ENCODE measurements at places on chromosomes 5 and 9. TPM values are rescaled to one million over a fixed set of nuclear protein-coding genes. Genes with fewer than 3 reads are reported as not detected.

- DNase-seq, result no peak
Observed at GRCh38 chr5:82106207-82106606, 134.4 kb downstream of the ATG10 start.

GRCh38 chr9:80504601-80505230 lies 933.0 kb downstream of the TLE4 start:
- DNase-seq, result no peak

DNA sequence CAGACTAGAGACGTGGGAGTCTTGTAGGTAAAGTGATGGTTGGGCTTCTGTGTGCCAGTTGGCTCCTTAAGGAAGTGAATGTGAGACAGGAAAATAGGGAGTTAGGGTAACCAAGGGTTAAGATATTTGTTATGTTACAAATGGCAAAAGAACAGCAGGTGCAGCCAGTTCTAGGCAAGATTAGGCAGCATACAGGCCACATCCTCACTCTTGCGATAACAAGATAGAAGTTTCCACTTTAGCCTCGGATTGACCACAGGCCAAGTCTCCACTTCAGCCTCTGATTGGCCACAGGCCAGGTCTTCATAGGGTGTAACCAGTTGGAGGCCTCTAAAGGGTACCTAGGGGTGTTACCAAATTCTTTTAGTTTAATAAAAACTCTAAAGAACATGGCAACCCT lies 54.6 kb upstream of the ABCA1 start:
- DNase-seq, result no peak

GRCh38 chr9:16813838-16814237 lies 56.6 kb downstream of the BNC2 start:
- DNase-seq, result no peak

- DNase-seq, result no peak
Observed at GRCh38 chr5:15499528-15500324, at the start of gene FBXL7. Gene FBXL7 (plus strand): TSS chr5:15500180.

- no peak for DNase-seq
Observed at GRCh38 chr9:33388110-33388994, 14.0 kb downstream of the AQP7 start.

GRCh38 chr5:132422720-132423437 lies 53.4 kb downstream of the SLC22A5 start:
- DNase-seq, result no peak

- DNase-seq, result no peak
Observed at GRCh38 chr5:58394339-58394738, 65.5 kb downstream of the PLK2 start.

GRCh38 chr5:83927140-83927733 lies 206.6 kb upstream of the HAPLN1 start:
- DNase-seq, result peak; percentile 16

GRCh38 chr5:57559110-57559635 lies 76.6 kb upstream of the ACTBL2 start:
- no peak for DNase-seq

- DNase-seq, result no peak
Observed at GRCh38 chr5:15183520-15183919, 311.9 kb upstream of the ANKH start.

DNA sequence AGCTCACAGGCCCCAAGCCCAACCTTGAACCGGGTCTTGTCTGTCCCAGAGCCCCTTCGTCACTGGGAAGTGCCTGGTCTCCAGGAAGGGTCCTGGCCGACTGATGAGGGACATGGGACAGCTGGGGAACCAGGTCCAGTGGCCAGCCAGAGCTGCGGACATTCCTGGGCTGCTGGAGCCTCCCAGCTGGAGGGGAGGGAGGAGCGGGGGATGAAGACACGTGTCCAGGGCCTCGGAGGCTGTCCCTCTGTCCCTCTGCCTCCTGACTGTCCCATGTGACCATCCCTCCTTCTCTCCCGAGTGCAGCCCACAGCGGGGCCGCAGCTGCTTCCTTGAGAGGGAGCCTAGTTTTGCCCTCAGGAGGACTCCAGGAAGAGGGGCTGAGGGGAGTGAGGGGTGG lies 41.7 kb upstream of the UBAC1 start:
- no peak for DNase-seq

GRCh38 chr5:16726538-16726946 lies 109.7 kb upstream of the RETREG1 start:
- no peak for DNase-seq

DNA sequence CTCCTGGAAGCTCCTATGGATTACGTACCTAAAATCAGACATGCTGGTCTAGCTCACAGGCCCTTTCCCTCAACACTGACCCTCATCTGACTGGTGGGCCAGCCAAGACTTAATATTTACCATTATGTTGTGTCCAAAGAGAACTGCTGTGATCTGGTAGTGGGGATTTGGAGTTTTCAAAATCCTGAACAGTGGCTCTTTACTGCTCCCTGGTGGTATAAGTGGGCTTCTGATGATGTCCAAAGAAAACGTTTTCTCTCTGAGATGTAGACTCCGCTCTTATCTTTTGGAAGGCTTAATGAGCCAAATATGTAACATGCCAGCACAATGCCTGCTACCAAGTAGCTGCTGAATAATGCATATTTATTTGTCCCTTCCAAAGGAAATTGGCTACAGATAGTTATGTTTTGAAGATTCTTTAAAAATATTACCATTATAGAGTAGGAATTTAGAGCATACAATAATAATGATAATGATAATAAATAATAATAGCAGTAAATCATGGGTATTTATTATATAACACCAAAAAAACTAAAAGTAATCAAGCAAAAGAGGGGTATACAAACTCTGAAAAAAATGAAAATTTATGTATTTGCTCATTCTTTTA lies 406.6 kb upstream of the TNC start:
- no peak for DNase-seq

DNA sequence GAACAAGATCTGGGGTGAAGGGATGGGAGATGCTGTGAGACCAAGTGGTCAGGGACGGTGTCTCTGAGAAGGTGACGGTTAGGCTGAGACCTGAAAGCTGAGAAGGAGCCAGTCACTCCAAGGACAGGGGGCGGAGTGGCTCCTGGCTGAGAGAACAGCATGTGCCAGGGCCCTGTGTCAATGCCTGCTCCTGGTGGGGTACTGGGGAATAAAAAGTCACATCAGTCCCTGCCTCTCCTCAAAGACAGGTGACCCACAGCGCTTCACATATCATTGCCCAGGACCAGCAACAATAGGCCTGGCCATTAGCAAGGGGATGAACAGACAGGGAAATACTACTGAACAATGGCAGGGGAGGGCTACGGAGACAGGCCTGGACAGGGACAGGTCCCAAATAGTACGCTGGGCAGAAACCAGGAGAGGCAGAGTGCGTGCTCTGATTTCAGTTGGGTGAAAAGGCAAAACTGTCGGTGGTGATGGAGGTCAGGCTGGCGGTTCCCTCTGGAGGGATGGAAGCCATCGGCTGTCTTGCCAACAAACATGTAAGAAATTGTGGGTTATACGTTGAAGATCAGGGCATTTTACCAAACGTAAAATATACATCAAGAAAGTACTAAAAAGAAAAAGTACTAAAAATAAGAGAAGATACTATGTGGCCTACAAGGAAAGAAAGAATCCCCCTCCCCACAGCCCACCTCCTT lies 64.3 kb downstream of the C9orf50 start:
- DNase-seq, result no peak

DNA sequence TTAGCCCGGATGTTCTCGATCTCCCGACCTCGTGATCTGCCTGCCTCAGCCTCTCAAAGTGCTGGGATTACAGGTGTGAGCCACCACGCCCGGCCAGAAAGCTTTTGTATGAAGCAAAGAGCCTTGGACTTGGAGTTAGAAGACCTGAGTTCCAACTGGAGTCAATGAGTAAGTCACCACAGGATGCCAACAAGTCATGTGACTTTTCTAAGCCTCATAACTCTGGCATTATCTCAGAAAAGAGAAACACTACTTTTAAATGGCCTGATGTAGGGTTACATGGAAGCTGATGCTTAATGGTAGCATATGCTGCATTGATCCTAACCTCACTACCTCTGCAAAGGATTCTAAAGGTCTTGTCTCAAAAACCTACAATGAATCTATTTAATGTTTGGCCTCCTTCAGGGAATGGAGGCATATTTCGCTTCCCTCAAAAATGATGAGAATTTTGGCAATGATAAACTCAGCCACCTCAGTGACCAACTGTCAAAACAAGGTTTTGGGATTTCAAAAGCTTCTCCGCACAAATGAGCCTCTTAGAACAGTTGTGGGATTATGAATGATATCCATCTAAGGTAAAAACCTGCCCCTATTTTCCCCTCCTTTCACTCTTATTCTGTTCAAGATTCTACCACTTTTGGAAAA lies 236.8 kb downstream of the ACTL7B start:
- DNase-seq, result no peak

DNA sequence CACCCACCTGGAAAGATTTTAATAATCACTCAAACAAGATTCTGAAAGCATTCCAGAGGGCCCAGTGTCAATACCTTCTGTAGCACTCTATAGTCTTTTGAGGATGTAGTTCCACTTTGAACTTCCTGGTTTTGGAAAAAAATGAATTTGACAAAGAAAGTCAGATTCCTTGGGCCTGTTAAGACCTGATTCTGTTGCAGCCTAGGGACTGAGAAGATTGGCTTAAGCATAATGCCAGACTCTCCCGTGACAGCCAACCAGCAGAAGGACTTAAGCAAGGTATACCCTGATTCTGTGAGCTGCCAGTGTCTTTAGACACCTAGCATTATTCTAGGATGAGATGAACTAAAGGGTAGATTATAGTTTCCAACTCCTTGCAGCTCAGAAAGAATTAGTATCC lies 6.8 kb downstream of the SPINK5 start:
- DNase-seq, result no peak

DNA sequence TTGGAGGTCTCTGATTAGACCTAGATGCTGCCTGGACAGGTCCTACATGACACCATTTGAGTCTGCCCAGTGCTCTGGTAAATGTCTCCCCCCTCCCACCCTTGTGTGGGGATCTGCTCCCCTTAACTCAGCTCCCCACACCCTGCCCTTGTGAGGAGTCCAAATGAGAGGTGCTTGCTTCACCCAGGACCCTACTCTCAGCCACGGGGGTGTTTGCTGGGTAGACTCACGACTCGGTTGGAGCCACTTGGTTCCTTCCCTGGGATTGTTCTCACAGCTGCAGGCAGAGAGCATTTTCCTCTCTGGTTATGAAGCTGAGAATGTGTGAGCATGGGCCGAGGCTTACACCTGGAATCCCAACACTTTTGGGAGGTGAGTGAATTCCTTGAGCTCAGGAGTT lies 204.7 kb downstream of the CDK5RAP2 start:
- no peak for DNase-seq

DNA sequence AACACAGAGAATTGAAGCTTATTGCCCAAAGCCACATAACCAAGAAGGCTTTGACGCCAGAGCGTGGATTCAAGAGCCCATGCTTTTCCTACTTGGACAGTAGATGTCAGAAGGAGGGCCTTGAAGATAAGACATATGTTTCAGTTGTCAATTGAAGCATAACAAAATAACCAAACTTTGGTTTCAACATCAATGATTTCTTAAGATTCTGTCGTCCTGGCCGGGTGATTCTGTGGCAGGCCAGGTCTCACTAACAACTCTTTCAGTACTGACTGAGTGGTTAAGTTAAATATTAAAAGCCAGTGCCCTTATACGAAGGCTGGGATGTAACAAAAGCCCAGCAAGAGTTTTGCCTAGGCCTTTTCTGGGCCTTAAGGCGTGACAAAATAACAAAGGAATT lies 94.0 kb downstream of the RCL1 start:
- DNase-seq, result no peak

ACTL7B gene
- 0.31 TPM for total RNA-seq

FRMD3 gene
- 18.9 TPM for total RNA-seq

CIZ1 gene
- 128 TPM for total RNA-seq

FAM221B gene
- total RNA-seq, result not detected

TMEM252 gene
- not detected for total RNA-seq

SPINK13 gene
- not detected for total RNA-seq

PCDHGA11 gene
- not detected for total RNA-seq

Measured in T-helper 17 cell (primary cell).